ENCODE measurements at places on chromosomes 5 and 9. TPM values are rescaled to one million over a fixed set of nuclear protein-coding genes. Genes with fewer than 3 reads are reported as not detected.

GRCh38 chr9:11199335-11199734 is 586.5 kb upstream of the PTPRD start:
- DNase-seq = no peak

- DNase-seq = no peak
Measured at GRCh38 chr5:168207450-168208029, 83.9 kb upstream of the WWC1 start.

DNA sequence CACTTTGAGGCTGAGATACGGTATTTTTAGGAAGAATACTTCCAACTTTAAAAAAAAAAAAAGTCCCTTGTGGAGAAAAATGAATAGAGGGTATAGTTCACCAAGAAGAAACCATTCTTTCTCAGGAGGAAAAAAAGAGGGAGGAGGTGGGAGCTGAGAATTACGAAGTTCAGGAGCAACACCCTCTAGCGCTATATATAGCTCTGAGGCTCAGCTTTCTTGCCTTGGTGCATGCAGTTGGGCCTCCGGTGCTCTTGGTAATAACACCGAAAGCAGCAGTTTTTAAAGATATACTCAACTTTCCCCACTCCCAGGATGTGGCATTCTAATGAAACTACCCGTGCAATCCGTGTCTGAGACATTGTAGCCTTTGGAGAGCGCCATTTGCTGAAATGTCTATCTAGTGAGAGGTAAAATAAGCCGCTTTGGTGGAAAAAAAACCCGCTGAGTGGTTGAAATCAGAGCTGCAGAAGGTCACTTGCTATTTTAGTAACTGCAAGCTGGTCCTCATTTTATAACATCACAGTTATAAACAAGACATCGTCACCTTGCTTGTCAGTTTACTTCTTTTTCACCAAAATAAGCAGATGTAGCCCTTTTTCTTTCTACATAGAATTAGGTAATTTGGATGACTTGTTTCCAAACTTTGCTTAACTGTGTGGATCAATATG is 156.4 kb downstream of the RORB start:
- DNase-seq = no peak

The NCS1 gene
- 23.5 TPM for total RNA-seq

The COX7C gene
- 445 TPM for total RNA-seq

The EMB gene
- 77.6 TPM for total RNA-seq
